H4 (cell line): ENCODE measurements at places on chromosomes 6 and 20. TPM values are rescaled to one million over a fixed set of nuclear protein-coding genes. Genes with fewer than 3 reads are reported as not detected.

TFAP2D gene
- total RNA-seq: 0.14 and 0.46 TPM in 2 replicates

TRAPPC3L gene
- 0.17 TPM in 1 of 2 replicates, not detected in the other for total RNA-seq

ACAT2 gene
- total RNA-seq: 37.4 and 40.5 TPM in 2 replicates

TRIM15 gene
- 0.04 TPM in 1 of 2 replicates, not detected in the other for total RNA-seq

- DNase-seq: no peak
Measured at GRCh38 chr6:89938014-89938413, 43.7 kb downstream of the GJA10 start.
